Natural killer cell (primary cell): ENCODE measurements at places on chromosomes 4 and X. TPM values are rescaled to one million over a fixed set of nuclear protein-coding genes. Genes with fewer than 3 reads are reported as not detected.

Gene UGT2A1
- not detected for total RNA-seq

Gene SPIN2A
- total RNA-seq, result 0.43 TPM

Gene ANKRD37
- 18.6 TPM for total RNA-seq

Gene LUZP4
- not detected for total RNA-seq

Gene USP27X
- total RNA-seq, result 2.4 TPM

Gene PRKG2
- 1.2 TPM for total RNA-seq

Gene CWH43
- total RNA-seq, result not detected

Gene CCKAR
- total RNA-seq, result not detected

Gene DDX60
- total RNA-seq, result 37.2 TPM

Gene PIN4
- total RNA-seq, result 5.9 TPM

Gene APELA
- not detected for total RNA-seq

Gene EGFL6
- not detected for total RNA-seq

Gene ATP2B3
- total RNA-seq, result not detected

Gene STAP1
- 11.3 TPM for total RNA-seq

Gene GPC4
- 0.08 TPM for total RNA-seq
